Kidney epithelial cell (primary cell): ENCODE measurements at places on chromosomes 16 and 17.

- DNase-seq: no peak
These were observed 6.0 kb downstream of the C1QTNF8 start for GRCh38 chr16:1089822-1090619.

- no peak for DNase-seq
These were observed 5.9 kb upstream of the AATK start for GRCh38 chr17:81171941-81172340.

DNA sequence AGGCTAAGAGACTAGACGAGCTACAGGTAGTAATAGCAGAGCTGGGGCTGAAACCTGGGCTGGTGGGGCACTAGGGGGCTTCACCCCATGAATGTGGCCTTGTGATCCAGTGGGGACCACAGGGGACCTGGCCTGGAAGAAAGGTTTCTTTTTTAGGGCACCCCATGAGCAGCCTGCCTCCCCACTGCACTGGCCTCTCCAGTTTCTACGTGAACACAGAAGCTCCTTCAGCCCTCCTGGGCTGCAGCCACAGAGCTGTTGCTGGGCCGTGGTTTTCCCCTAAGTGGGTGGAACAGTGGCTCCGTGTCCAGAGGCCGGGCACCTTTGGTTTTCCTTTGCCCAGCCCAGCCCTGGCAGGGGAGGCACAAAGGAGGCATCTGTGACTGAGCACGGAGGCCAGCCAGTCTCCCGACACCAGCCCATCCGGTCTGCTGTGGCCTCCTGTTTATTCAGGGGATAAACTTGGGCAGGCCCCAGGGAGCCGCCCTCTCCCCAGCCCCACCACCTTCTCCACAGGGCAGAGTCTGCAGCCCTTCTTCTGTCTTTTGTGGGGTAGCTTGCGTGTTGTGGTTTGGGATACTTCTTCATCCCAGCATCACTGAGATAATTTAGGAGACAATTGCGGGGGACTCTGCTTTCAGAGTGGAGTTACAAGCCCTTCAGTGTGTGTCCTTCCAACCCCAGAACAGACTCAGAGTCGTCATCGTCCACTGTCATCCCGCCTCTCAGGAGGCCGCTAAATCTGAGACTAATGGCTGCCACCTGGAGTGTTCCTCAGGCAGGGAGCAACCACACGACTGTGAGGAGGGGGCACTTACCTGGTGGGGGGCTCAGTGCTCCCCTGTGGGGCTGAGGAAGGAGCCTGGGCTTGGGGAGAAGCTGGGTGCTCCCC, 85.3 kb downstream of the RAB11FIP4 start:
- DNase-seq: no peak

DNA sequence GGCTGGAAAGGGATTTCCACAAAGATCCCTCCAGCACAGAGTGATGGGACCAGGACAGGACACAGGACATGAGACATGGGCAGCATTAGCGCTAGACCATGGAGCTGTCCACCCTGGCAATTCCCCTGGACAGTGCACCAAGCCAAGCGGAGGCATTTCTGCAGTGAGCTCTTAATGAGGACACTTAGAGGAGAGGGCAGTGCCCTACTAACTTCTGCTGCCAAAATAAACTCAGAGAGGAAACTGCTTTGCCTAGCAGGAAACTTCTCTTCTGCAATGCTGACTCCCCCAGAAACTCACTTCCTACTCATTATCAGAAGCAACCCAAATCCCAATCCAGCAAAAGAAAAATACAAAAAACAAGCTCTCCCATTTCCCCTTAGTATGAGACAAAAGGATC, 119.2 kb downstream of the HS3ST2 start:
- no peak for DNase-seq

- DNase-seq: no peak
These were observed 73.1 kb upstream of the MAF start for GRCh38 chr16:79673635-79674034.
